Activated CD4-positive, alpha-beta T cell treated with anti-CD3 and anti-CD28 coated beads, Interleukin-10, Interleukin-2, amounts not matched to agents 100 ng/mL and 50 ng/mL, durations not matched to agents 16 hours and 8 hours (primary cell): ENCODE measurements at places on chromosomes 12 and 14.
A peak's percentile ranks its signal among the peaks of the same experiment; 100 is the strongest.

GRCh38 chr14:68632054-68632895, 160.6 kb downstream of the ZFP36L1 start:
- DNase-seq: no peak

DNA sequence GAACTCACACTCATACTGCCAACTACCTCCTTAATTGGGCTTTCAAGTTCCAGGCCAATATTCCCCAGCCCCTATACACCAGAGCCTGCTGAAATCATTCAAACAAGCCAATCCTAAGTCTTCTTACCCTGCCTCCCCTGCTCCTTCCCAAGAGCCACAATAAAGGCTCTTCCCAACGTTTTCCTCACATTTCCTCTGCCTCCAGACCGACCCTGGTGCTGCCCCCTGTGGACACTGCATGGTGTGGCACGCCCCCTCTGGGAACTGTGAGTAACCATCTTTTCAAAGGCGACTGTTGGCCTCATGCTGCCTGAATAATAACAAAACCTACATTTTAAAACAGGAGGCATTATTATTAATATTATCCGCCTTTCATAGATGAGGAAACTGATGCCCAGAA, 111.6 kb upstream of the NOS1 start:
- no peak for DNase-seq

- no peak for DNase-seq
Observed at GRCh38 chr12:107660861-107661415, 24.7 kb upstream of the PWP1 start.

DNA sequence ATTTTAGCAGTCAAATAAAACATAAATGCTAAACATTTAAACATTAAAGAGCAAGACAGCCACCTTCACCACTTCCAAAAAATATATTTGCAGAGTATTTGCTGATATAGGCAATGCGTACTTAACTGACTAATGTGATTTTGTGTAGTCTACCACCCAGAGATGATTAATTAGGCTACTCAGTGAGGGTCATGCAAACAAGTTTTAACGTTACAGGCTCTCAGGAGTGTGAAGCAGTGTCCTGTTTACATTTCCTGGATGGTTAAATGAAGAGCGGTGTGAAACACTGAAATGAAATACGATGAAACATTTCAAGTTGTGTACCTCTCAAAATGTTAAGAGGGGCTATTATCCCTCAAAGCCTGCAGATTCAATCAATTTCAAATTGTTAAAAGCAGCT, 165.8 kb upstream of the LRIG3 start:
- no peak for DNase-seq

GRCh38 chr12:132144810-132145168, 532 bp downstream of the NOC4L start:
- no peak for DNase-seq

GRCh38 chr14:30362369-30363218, 196.4 kb upstream of the G2E3 start:
- no peak for DNase-seq

- no peak for DNase-seq
Observed at GRCh38 chr14:77457115-77457521, 283 bp downstream of the VIPAS39 start.

DNA sequence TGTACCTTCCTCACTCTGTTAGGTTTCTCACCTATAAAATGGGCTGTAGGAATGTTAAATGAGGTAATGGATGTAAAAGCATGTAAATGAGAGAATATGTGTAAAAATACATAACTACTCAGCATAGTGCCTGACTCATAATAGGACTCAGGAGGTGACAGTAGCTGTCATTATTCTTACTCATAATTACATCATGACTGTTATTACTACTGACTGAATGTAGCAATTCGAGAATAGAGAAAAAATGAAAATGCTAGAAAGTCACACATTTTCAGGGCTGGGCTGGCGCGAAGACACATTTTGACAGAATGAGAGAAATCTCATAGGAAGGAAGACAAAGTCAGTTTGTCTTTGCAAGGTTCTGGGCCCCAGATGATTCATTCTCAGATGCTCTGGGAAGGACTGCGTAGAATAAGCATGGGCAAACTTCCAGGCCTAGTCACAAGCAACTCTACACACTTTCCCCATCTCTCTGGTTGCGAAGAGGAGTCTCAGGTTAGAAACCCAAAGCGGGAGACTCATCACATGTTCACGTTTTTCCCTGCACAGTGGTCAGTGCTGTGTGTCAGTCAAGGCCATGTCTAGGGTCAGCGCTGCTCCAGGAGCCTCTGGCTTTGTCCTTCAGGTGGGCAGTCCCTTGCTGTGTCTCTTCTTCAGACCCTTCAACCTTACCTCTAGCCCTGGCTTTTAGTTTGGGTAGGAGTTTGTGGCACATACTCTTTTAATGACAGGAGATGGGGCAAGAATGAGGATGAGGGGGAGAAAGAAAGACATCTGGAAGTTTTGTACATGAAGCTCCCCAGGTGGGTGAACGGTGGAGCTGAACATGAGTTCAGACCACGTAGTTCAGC, 8.4 kb downstream of the GPRC5A start:
- peak; percentile 93 for DNase-seq

DNA sequence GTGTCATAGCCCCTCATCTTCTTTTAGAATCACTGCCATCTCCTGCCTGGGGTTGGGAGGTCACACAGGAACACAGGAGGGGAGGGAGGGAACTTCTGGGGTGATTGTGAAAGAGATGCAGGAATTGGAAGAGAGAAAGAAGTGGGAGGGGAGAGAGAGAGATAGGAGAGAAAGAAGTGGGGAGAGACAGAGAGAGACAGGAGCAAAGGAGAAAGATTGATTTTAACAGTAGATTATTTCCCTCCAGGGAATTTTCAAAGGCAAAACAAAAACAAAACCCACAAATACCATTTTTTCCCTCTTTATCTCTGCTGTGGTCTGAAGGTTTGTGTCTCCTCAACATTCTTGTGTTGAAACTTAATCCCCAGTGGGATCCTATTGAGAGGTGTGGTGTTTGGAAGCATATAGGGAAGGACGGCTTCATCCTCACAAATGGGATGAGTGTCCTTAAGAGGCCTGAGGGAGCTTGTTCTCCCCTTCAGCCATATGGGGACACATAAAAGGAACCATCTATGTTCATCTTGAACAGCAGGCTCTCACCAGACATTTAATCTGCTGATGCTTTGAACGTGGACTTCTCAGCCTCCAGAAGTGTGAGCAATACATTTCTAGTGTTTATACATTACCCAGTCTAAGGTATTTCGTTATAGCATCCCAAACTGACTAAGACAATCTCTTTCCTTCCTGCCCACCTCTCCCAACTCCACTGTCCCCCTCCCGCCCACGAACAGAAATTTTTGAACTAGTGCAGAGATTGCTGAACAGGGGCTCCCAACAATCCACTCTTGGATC, 134.9 kb upstream of the MAX start:
- DNase-seq: no peak

- no peak for DNase-seq
Observed at GRCh38 chr14:105123064-105123665, 45.4 kb downstream of the JAG2 start.

- peak; percentile 70 for DNase-seq
Observed at GRCh38 chr12:121240484-121241101, 30.7 kb downstream of the P2RX4 start.

DNA sequence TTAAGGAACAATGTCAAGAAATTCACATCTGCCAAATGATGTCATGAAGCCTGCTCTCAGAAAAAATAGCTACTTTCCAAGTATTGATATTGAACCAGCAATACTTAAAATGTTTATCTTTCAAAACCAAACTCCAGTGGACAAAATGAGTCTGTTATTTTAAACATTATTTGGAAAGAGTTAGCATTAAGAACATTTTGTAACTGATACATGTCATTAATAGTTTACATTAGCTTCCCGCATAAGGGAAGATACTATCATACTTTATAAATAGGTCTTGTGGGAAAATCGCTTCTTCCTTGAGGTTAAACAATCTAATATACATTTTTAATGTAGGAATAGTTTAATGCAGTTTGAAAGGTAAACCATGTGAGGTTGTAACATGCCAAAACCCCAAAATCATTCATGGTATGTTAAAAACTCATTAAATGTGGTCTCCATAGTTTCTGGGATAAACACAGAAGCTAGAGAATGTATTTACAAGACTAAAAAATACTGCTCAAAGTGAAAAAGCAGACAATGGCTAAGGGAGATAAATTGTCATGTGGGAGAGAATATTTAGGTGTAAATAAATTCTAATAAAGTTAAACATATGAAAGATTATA, 73.4 kb upstream of the ATP2B1 start:
- DNase-seq: no peak

GRCh38 chr12:21350975-21351374, 16.3 kb upstream of the SLCO1A2 start:
- DNase-seq: no peak

GRCh38 chr14:87754520-87755223, 238.3 kb downstream of the GALC start:
- DNase-seq: no peak

DNA sequence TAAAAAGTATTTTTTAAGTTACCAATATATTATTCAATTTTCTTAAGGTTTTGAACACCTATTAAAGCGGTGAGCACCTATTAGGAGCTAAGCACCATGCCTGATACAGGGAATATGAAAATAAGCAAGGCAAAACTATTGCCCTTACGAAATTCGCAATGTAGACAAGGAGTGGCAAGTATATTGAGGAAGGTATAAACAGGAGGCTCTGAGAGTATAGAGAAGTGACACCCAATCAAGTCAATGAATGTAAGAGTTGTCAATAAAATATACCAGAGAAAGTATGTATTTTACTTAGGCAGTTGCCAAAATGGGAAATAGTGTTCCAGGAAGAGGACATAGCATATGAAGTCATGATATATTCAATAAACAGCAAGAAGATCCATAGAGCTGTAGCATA, 57.2 kb downstream of the LRP6 start:
- DNase-seq: no peak

GRCh38 chr12:76007640-76008039, 23.9 kb downstream of the PHLDA1 start:
- no peak for DNase-seq

- no peak for DNase-seq
Observed at GRCh38 chr12:32170437-32170998, 63.9 kb downstream of the BICD1 start.

DNA sequence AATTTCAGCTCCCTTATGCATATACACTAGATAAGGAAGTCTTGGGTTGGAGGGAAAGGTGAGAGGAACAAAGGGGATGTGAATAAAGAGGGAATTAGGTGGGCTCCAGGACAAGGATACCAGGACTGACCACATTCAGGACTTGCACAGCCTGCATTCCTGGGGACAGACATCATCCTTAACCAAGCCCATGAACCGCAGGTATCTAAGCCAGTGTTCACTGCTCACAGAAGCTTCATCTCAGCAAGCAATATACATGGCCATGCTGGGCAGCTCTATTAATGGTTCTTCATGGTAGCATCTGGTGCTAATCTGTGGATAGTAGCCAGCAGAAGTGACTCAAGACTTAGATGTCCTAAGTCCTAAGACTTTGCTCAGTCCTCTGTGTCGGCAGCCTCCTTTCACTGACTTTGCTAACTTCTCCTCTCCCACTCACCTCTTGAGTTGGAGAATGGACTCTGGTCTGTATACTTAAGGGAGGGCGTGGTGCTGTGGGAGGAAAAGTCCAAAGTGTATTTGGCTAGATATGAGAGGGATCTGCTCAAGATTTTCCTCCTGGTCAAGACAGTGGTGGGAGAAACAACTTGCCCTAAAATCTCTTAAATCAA, 136.1 kb downstream of the ASCL1 start:
- no peak for DNase-seq

- DNase-seq: no peak
Observed at GRCh38 chr14:77580477-77580876, 36.0 kb downstream of the SPTLC2 start.

GRCh38 chr14:79265366-79265946, 945.8 kb downstream of the DIO2 start:
- DNase-seq: no peak

DNA sequence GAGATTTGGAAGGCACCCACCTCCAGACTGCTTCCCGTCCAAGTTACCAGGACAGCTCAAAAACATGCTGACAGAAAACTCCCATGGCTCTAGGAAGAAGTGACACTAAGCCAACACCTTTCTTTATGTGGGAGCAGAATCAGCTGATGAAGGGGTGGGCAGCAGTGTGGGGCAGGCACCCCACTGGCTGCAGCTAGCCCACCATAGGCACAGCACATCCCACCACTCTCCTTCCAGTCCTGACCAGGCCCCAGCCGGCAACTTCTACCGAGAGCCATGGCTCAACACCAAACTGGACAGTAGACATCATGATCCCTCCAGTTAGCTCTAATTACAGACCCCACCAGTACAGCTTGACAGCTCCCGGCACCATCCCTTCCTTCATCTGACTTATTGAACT, 45.0 kb downstream of the SH2B3 start:
- DNase-seq: no peak

DNA sequence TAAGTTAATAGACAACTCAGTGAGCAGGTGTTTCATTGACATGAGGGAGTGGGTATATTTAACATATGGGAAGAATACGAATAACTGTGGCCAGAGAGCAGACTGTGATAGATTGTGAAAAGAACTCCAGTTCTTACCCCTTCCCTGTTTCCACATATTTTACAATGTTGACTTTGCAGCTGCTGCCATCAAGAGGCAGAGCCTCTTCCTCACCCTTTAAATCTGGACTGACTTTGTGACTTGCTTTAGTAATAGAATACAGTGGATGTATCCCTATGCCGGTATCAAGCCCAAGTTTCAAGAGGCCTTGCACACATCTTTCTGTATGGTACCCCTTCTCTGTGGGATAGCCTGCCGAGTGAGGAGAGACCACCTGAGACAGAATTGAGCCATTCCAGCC, 356.7 kb downstream of the ETNK1 start:
- DNase-seq: no peak
